ENCODE measurements at places on chromosomes 12 and 14. TPM values are rescaled to one million over a fixed set of nuclear protein-coding genes. Genes with fewer than 3 reads are reported as not detected.

DNA sequence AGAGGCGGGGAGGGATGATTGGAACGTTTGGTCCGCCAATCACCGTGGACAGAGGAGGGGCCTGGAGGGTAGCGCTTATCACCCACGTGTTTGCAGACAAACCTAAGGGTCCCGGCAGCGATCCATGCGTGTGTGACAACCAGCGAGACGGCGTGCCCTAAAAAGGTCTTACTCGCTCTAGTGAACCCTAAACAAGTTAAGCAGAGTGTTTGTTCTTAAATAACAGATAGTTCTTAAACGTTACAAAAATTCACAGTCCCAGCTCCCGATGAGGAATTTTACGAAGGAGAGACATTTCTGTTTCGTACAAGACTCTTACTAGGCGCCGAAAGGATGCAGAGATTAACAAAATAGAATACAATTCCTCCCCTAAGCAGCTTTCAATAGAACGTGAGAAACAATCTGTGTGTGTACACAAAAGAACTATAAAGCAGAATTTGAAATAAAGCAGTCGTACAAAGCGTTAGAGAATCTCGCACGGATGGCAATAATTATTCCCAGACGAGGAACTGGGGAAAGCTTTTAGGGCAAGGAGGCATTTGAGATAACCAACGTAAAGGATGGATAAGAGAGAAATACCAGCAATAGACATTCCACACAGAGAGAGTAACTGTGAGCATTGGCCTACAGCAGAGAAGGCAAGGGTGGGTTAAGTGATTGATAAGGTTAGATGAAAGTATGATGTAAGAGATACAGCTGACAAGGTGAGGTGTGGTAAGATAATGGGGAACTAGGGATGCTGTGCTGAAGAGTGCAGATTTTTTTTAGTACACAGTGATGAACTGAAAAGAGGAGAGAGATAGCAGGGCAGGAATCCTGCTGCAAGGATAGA, 831 bp upstream of the RPS6KA5 start:
- peak; percentile 27 for DNase-seq

DNA sequence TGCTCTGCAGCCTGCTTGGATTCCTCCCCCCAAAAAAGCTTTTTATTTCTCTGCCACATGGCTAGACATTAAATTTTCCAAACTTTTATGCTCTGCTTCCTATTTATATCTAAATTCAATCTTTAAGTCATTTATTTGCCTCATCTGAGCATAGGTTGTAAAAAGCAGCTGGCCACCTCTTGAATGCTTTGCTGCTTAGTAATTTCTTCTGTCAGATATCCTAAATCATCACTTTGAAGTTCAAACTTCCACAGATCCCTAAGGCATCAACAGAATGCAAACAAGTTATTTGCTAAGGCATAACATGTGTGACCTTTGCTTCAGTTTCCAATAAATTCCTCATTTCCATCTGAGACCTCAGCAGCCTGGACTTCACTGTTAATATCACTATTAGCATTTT, 209.6 kb downstream of the FSCB start:
- no peak for DNase-seq

GRCh38 chr14:80425686-80426085, 214.4 kb upstream of the DIO2 start:
- no peak for DNase-seq

GRCh38 chr12:1655225-1655788, 26.3 kb downstream of the WNT5B start:
- no peak for DNase-seq

- DNase-seq = no peak
Observed at GRCh38 chr12:131093971-131094830, 140.5 kb downstream of the ADGRD1 start.

GRCh38 chr14:39576736-39577135, 144.5 kb upstream of the FBXO33 start:
- DNase-seq = no peak

DNA sequence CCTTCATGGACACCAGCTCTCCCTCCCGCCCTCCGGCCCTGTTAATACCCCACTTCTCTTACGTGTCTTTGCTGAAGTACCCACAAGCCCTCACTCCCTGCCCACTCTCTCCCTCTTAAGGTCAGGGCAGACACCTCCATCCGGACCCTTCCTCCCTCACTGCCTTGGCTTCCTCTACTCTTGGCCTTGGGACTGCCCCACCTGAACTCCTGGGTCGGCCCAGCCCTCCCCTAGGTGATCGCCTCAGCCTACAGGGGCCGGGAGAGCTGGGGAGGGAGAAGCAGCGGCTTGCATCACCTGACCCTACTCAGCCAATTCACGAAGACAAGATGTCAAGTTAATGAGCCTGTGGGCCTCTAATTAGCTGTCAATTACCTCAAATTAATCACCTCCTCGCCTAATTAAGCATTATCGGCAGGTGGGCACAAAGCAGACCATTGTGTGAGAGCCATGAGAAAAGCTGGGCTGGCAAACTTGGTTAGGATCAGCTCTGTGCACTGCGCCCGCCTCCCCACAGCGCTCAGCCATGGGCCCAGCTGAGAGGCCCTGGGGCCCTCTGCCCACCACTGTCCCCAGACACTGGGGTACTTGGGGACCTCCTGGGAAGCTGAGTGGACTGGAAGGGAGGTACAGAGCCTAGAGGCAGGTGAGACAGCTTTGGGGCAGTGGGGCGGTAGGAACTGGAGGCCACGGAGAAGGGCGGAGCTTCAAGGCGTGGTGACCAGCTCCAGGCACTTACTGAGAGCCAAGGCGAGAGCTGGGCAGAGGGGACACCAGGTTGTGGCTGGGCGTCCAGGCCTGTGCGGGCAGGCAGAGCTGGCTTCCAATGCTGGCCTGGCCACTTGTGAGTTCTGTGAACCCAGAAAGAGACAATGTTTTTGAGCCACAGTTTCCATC, 25.1 kb upstream of the VSX2 start:
- DNase-seq = no peak

GRCh38 chr12:89781946-89782550, 73.4 kb upstream of the ATP2B1 start:
- DNase-seq = peak; percentile 25

DNA sequence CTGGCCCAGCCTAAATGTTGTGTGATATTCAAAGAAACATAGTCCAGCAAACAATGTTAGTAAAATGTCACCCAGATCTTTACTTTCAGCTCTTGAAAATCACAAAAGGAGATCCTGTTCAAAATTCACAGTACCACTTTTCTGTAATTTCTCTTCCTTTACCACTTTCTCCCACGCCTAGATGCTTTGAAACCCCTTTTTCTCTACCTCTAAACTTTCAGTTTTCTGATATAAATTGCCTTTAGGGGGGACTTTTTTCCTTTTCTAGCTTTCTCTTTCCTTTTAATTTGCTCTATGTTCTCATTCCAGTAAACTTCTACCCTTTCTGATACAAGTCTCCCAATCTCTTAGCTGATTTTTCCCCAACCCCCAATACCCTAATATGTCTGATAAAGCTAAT, 101.8 kb downstream of the LMO3 start:
- DNase-seq = no peak

DNA sequence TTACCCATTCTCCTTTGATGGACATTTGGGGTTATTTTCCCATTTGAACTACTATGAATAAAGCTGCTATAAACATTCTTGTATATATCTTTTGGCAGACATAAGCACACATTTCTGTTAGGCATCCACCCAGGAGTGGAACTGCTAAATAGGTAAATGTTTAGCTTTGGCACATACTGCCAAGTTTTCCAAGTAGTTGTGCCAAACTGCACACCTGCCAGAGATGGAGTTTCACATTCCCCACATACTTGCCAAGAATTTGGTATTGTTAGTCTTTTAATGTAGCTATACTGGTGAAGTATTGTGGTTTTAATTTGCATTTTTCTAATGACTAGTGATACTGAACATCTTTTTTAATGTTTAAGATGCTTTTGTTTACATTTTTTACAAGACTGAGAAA, 201.0 kb downstream of the GXYLT1 start:
- peak; percentile 80 for DNase-seq

DNA sequence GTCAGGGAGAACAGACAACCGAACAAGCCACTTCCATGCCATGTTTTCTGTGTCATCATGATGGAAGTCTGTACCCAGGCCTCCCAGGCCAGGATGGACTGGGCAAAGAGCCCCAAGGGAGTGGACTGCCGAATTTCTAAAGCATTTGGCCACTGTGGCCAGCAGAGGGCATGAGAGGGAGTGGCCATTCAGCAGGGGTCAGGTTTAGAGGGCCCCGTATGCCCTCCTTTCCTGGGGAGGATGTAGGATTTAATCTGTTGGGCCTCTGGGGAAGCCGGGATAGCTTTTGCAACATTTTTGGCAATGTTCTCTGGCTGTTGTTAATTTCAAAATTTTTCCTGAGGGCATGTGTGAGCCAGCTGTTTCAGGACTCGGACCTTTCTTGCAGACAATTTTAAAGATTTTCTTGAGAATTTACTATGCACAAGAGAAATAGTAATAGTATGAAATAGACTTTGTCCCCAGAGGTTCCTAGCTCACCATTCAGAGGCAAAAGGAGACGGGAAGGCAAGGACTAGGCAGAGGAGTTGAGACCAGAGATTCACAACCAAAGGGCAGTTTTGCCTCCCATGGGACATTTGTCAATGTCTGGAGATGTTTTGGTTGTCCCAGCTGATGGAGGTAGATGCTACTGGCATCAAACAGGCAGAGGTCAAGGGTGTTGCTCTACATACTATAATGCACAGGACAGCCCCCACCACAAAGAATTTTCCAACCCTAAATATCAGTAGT, 18.0 kb downstream of the ACACB start:
- peak; percentile 31 for DNase-seq

GRCh38 chr14:55889124-55889523, 229.1 kb upstream of the PELI2 start:
- peak; percentile 69 for DNase-seq

DNA sequence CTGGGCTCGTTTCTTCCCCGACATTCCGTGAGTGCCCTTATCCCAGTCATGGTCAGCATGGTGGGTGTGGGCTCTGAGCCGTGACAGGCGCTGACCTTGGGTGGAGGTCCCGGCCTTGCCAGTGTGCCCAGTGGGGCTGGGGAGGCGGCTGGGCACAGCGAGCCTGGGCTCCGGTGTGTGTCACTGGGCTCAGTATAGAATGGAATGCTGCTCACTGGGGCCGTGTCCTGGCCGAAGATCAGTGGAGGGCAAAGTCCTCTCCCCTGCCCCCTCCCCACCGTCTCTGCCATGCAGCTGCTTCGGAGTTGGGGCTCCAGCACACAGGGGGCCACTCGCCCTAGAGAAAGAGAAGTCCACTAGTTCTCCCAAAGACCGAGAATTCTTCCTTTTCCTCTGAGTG, 164.4 kb downstream of the TSPAN9 start:
- no peak for DNase-seq

- no peak for DNase-seq
Observed at GRCh38 chr14:73273799-73274198, 36.5 kb downstream of the PAPLN start.

- DNase-seq = no peak
Observed at GRCh38 chr12:122133192-122133950, 40.6 kb downstream of the IL31 start.

DNA sequence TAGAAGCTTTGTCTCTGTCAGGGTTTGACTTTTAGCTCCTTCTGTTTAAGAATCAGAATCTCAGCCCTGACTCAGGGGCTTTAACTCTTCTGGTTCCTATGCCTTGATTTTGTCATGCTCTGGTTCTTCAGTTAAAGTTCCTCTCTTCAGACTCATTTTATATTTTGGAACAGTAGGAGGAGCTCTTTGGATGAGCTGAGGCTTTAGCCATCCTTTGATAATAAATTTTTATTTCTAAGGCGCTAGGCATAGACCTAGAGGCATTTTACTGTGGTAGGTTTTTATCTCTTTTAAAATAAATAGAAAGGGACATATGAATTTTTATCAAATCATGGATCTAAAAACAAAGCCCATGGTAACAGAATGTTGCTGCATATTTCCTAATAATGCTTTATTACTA, 51.7 kb downstream of the ATP23 start:
- DNase-seq = no peak

- no peak for DNase-seq
Observed at GRCh38 chr14:91128699-91129098, 14.8 kb downstream of the DGLUCY start.

DNA sequence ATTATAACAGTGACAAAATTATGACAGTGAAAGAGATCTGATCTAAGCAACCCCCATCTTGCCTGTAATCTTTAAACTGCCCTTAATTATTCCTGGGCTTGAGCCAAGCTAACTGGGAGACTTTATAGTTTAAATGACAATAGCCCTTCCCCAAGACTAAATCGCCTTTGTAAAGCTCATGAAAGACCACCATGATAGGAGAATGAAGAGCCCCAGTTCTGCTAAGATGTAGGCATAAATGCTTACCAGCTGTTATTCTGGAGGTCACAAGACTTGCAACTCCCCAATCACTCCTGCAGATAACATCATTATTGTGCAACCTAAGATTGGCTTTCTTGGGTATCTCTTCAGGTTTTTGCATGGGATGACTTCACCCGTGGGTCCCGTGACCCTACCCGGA, 599.7 kb downstream of the KCNH5 start:
- no peak for DNase-seq

DNA sequence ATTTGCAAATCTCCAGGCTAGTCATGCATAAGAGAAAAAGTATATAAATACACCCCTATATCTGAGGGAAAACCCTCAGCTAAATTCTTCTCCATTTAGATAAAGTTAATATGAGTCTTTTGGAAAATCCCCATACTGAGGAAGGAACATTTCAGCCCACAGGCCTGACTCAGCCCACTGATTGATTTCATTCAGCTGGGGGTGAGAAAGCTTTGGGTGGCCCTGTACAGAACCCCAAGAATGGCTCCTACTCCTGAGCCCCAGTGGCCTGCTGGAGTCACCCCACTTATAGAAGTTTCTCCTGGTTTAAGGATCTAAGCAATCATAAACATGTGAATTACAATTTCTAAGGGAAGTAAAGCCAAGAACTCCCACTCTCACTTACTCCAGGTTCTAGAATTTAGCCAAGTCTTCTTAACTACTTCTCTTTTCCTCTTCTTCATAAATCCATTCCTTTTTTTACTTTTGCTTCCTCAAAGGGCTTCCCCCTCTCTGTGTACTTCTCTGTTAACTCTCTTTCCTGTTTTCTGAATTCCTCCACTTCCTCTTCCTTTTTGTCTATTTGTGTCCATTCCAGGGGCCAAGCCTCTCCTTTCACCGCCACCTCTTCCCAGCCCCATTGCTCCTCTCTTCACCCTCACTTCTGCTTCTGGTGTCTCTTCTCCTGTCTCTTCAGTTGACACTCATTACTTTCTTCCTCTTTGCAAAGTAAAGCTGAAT, 21.0 kb downstream of the RTN1 start:
- no peak for DNase-seq

GRCh38 chr12:131912518-131913274, 16.4 kb upstream of the PUS1 start:
- peak; percentile 56 for DNase-seq

GRCh38 chr12:91608542-91608941, 425.9 kb upstream of the DCN start:
- no peak for DNase-seq

GRCh38 chr12:92400006-92400405, 254.4 kb upstream of the BTG1 start:
- no peak for DNase-seq

- no peak for DNase-seq
Observed at GRCh38 chr14:52077256-52077979, 8.6 kb upstream of the NID2 start.

SELPLG gene
- 6.1 TPM for total RNA-seq

LALBA gene
- not detected for total RNA-seq

FAM177A1 gene
- 36.6 TPM for total RNA-seq

TAS2R9 gene
- 0.73 TPM for total RNA-seq

TAS2R30 gene
- total RNA-seq = not detected

KLRC4 gene
- not detected for total RNA-seq

KRT80 gene
- total RNA-seq = 0.29 TPM

NPAS3 gene
- total RNA-seq = not detected
